Vagina (tissue), 2 donors: ENCODE measurements at places on chromosomes 1 and 21.
A peak's percentile ranks its signal among the peaks of the same experiment; 100 is the strongest.

- no peak for DNase-seq
Observed at GRCh38 chr1:20184997-20185833, 681 bp upstream of the UBXN10 start.

GRCh38 chr1:182601416-182601786 is 2.8 kb downstream of the RGS16 start:
- DNase-seq: no peak

DNA sequence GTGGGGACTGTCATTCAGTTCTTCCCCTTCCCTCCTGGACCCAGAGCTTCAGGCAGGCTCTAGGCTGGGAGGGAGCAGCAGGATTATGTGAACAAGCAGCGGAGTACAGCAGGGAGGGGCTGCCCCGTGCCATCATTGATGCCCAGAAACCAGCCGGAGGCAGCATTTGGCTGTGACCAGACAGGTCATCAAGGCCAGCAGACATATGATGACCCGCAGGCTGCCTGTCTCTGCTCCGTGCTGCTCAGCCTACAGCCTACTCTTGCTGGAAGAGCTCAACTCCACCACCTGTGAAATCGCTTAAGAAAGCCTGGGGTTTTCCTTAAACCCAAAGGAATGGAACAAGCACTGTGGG is 4.9 kb downstream of the KLHL21 start:
- DNase-seq: no peak

DNA sequence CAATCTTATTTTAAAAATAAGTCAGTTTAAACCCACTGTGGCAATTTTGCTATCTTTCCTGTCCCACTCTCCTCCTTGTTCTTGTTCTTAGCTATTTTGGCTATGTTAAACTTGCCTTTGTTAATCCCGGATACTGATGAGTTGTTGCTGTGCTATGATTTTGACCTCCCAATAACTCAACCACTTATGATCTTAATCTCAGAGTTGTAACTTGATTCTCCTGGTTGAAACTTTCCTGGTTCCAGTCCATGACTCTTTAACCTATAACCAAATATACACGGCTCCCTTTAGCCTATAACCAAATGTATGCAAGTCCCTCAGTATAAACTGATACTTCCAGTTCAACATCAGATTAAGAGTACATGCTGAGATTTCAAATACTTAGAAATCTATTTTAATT is 15.6 kb upstream of the ACADM start:
- DNase-seq: no peak

GRCh38 chr1:31658721-31659120 is 14.0 kb upstream of the PEF1 start:
- no peak for DNase-seq

DNA sequence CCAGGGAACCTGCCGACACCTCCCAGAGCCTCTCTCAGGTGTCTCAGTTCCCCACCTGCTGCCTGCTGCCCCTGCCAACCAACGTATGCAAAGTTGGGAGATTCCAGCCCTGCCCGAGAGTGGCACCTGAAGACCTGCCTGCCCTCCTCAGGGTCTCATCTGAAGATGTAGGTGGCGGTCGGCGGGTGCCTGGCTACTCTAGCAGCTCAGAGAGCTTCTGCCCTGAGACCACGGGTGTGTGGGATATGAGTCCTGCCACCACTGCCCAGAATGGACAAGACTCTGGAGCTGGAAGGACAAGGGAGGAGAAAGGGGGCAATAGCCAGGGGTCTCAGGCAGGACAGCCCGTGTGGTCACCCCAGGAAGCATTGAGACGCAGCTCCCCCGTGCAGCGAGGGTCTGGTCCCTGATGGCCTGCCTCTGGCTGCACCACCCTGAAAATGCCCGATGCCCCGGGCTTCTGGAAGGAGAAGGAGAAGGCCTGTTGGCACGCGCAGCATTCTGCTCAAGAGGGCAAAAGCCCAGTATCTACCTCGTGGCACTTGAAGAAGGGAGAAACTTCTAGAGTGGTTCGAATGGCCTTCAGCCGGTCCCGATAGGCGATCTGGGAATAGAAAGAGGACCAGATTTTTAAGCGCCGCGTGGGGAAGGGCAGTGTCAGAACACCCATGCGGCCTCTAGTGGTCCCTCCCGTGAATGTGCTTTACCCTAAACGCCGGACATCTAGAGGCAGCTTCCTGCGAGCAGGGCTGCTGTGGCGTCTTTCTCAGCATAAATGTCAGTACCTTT is 88.8 kb downstream of the STUM start:
- DNase-seq: no peak

DNA sequence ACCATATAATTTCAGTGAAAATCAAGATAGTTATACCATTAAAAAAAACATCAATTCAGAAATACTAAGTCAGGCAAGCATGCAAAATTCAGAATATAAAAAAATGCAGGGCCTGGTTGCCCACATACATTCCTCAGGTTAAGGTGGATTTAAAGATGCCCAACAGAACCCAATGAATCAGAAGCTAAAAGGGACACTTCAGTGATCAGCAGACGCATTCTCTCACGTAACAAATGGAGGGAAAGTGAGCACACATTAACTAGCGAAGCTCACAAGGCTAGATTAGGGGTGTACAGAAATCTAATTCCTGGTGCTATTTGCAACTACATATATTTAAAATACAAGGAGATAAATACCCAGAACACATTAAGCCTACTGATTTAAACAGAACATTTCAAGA is 17.5 kb downstream of the TOMM20 start:
- peak; percentile 6 for DNase-seq

DNA sequence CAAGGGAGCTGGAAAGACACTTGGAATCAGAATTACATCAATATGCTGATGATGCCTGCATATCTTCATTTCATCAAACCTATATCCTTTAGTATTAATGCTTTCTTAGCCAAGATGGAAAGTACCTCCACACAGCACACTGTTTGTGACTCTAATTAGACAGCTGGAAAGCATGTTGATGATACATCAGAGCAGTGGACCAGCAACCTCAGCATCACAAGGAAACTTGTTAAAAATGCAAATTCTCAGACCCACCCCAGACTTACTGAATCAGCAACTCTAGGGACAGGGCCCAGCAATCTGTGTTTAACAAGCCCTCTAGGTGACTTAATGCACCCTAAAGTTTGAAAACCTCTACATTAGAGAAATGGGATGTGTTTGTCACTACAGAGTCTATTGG is 332.1 kb downstream of the DPYD start:
- no peak for DNase-seq

GRCh38 chr1:72394457-72394856 is 112.1 kb upstream of the NEGR1 start:
- no peak for DNase-seq

- no peak for DNase-seq
Observed at GRCh38 chr1:242718967-242719366, 194.5 kb upstream of the PLD5 start.

- no peak for DNase-seq
Observed at GRCh38 chr1:27630859-27631491, 4.0 kb downstream of the FGR start.

DNA sequence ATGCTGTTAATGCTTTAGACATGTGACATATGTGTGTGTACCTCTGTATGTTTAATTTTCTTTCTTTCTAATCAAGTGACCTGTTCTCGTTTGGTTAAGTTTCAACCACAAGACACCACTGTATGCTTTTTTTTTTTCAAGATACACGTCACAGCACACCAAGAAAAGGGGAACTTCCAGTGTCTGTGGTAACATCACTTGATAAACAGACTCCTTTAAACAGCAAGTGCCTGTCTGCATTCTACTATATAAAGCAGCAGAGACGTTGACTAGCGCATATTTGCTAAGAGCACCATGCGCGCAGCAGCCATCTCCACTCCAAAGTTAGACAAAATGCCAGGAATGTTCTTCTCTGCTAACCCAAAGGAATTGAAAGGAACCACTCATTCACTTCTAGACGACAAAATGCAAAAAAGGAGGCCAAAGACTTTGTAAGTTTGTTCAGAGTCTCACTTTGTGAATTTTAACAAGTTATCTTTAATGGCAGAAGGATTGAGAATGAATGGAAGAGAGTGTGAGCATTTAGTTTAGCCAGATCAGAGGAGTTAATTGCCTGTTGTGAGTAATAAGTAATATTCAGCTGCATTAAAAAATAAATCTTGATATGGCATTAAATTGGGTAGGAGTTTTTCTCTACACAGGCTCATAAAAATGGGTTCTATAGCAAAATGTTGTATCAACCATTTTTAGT is at the start of gene RGS1:
Gene RGS1, plus strand, starts transcription at position 275 of the 691 bp plus-strand sequence. Its CDS starts 20 bp downstream, at position 295.
- DNase-seq: no peak

- no peak for DNase-seq
Observed at GRCh38 chr1:57063406-57064125, 97.8 kb upstream of the C8B start.

DNA sequence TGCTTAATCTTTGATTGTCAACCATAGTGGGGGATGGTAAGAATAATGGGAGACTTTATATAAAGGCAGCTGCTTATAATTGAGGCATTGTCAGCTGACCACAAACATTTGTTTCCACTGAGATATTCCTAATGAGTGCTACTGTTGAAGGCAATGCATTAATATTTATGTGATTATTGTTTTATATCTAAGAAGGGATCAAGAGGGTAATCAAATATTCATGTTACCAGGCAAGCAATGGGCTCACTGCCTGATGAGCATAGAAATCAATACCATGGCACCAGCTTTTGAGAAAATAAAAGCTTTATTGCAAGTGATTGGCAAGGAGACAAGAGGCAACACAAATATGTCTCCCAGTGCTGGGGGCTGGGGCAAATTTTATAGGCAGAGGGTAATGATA is 706.7 kb upstream of the ADAMTS5 start:
- DNase-seq: no peak

DNA sequence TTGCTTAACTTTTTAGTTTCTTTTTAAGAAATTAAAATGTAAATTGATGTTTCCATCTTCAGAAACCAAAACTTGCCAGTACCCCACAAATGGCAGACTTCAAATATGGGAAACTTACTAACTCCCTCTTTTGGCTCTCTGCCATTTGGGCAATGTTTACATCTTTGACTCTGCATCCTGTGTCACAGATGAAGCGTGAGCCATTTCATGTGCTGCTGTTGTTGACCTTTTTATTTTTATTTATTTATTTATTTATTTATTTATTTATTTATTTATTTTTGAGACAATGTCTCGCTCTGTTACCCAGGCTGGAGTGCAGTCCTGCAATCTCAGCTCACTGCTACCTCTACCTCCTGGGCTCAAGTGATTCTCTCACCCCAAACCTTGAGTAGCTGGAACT is 16.0 kb upstream of the COG2 start:
- DNase-seq: no peak

GRCh38 chr1:32518976-32519375 is 20.3 kb upstream of the ZBTB8A start:
- DNase-seq: no peak

GRCh38 chr1:56964349-56965017 is 1.3 kb downstream of the C8B start:
- DNase-seq: no peak

DNA sequence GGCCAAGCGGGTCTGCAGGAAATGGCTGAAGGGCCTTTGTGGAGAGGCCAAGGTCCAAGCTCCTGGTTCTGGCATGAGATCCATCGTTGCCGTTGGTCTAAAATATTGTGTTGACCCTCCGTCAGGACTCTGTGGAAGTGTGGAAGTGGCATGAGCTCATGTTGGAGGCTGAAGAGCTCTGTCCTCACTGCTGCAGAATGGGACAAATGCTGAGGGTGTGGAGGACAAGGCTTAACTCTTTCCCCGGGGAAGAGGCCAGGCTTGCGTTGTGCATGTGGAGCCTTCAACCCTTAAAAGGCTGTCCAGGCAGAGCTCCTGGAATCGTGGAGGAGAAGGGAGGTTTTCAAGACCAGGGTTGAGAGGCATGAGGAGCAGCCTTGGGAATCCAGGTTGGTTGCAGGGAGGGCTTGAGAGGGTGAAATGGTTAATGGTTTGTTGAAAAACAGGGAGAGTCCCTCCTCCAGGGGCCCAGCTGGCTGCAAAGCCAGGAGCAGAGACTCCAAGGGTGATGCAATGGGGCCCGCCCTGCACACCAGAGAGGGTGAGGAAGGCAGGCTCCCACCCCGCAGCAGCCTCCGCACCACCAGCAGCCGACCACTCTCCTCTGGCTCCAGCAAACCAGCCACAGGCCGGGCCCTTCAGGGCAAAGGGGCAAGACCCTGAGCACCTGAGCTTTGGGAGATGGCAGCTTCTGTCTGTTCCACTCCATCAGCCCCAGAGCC is 6.7 kb upstream of the AHCYL1 start:
- DNase-seq: no peak

DNA sequence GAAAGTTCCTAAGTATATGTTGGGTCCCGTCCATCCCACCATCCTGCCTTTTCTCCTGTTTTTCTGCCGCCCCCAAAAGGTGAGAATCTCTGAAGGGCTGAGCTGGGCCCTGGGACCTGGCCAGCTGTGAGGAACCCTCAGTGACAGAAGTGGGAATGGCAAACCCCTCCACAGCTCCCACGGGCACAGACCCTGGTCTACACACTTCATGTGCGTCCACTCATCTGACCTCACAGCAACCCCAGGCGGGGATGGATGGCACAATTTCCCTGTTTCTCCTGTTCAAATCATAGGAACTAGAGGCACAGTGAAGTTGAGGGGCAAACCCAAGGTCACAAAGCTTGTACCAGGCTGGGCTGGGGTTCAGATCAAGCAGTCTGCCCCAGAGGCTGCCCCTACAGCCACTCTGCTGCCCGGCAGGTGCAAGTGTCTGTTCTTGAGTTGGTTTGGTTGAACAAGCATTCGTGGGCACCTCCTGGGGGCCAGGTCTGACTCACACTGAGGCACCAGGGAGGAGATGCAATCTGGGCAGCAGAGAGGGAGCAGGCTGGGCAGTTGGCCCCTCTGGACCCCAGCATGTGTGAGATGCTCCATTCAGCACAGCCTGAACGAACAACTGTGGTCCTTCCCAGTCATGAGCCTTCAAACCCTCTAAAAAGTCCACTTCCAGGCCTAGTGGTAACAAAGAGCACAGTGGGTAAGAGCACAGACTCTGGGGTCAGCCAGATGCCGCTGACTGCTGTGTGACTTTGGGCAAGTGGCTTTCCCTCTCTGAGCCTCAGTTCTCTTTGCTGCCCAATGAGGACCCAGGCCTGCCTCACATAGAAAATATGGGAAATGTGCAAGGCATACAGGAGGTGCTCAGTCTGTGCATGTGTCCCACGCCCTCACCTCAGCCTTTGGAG is 4.0 kb downstream of the EDN2 start:
- no peak for DNase-seq

DNA sequence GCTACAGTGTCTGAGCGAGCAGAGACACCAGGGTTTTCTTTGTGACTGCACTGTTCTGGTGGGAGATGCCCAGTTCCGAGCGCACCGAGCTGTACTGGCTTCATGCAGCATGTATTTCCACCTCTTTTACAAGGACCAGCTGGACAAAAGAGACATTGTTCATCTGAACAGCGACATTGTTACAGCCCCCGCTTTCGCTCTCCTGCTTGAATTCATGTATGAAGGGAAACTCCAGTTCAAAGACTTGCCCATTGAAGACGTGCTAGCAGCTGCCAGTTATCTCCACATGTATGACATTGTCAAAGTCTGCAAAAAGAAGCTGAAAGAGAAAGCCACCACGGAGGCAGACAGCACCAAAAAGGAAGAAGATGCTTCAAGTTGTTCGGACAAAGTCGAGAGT is 2.7 kb downstream of the ZBTB18 start:
- no peak for DNase-seq

DNA sequence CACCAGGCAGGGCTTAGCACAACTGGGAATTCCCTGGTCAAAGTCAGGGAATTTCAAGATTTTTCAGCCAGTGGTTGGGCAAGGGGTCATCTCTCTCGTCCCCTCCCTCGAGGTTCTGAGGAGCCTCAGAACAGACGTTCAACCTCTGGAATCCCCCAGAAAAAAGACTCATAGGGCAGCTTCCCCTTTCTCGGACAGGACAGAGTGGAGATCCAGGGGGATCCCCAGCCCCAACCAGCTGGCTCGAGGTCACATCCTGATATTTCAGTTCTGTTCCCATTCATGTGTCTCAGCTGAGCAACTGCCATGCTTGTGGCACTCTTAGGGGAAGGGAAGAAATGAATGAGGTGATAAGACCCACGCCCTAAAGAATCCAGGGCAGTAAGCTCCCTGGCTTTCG is 4.9 kb upstream of the LAD1 start:
- DNase-seq: no peak
